ENCODE measurements at places on chromosomes 1 and 21.

DNA sequence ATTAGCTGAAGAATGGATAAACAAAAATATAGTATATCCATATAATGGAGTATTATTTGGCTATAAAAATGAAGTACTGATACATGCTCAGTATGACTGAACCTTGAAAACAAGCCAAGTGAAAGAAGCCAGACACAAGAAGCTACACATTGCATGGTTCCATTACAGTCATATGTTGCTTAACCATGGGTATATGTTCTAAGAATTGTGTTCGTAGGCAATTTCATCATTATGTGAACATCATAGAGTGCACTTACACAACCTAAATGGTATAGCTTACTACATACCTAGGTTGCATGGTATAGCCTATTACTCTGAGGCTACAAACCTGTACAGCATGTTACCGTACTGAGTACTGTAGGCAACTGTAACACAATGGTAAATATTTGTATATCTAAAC, 28.6 kb upstream of the FCAMR start:
- no peak for DNase-seq

GRCh38 chr1:236089046-236089773, 24.3 kb upstream of the NID1 start:
- no peak for DNase-seq

- DNase-seq: no peak
Measured at GRCh38 chr1:16979475-16980327, 719 bp downstream of the MFAP2 start.

GRCh38 chr1:201877877-201878401, 10.8 kb upstream of the SHISA4 start:
- DNase-seq: no peak

DNA sequence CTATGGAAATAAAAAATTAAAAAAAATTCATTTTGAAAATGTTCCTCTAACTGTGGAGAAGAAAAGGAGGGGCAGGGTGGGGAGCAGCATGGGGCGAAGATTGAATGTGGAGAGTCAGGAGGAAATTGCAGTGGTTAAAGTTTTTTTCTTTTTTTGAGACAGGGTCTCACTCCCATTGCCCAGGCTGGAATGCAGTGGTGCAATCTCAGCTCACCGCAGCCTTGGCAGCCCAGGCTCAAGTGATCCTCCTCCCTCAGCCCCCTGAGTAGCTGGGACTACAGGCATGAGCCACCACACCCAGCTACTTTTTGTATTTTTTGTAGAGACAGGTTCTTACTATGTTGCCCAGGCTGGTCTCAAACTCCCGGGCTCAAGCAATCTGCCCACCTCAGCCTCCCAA, 67.6 kb downstream of the ADSS2 start:
- no peak for DNase-seq

GRCh38 chr21:28657566-28657965, 335.1 kb downstream of the LTN1 start:
- DNase-seq: no peak

DNA sequence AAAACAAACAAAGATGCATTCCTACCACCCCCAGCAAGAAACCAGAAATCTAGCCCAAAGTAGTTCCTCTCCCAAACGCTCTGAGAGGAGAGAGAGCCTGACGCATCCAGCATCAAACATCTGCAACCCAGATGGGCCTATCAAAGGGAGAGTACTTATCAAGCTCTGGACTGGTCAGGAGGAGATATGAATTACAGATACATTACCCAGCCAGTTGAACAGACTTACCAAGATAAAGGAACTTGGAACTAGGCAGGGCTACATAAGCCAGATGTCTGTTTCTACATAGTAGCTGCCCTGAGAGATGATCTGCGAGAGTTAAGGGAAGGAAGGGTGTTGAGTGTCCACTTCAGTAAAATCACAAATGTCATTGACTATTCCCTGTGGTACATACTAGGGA, 138.4 kb downstream of the PAPPA2 start:
- no peak for DNase-seq

GRCh38 chr1:181778640-181779260, 282.8 kb downstream of the ZNF648 start:
- no peak for DNase-seq

Data from esophagus muscularis mucosa (tissue), 4 donors.